ENCODE measurements at places on chromosomes 2 and 18.
A peak's percentile ranks its signal among the peaks of the same experiment; 100 is the strongest.

GRCh38 chr18:70301667-70302066 lies 12.8 kb downstream of the SOCS6 start:
- no peak for DNase-seq

GRCh38 chr2:9378433-9379390 lies 44.6 kb downstream of the ITGB1BP1 start:
- DNase-seq = peak; percentile 89

DNA sequence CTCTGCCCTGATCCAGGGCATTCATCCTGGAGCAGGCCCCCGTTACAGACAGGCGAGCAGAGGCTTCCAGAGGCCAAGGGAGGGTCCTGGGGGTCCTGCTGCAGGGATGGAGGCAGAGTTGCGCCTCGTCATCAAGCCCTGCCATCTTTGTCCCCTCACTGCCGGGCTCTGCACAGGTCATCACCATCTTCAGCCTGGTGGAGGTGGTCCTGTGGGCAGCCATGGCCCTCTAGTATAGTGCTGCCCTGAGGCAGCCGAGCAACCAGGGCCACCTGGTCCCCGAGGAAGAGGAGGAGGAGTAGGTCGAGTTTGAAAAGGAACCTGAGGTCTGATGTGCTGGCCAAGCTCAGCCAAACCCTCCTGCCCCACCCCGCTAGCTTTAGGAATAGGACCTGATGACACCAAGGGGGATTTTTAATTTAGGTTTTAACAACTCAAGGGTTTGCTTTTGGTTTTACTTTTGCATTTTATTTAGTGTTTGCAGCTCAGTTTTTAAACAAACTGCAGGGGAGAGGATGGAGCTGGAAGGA lies 8.8 kb upstream of the ALPI start:
- DNase-seq = no peak

DNA sequence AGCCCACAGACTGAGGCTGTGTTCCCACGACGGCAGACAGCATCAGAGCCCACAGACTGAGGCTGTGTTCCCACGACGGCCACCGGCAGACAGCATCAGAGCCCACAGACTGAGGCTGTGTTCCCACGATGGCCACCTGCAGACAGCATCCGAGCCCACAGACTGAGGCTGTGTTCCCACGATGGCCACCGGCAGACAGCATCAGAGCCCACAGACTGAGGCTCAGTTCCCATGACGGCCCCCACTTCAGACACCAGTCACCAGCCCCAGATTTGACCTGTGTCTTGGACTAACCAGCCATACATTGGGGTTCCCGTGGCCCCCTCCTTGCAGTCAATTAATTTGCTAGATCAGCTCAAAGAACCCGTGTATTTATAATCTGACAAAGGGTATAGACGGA lies 57.8 kb upstream of the SNTG2 start:
- no peak for DNase-seq

DNA sequence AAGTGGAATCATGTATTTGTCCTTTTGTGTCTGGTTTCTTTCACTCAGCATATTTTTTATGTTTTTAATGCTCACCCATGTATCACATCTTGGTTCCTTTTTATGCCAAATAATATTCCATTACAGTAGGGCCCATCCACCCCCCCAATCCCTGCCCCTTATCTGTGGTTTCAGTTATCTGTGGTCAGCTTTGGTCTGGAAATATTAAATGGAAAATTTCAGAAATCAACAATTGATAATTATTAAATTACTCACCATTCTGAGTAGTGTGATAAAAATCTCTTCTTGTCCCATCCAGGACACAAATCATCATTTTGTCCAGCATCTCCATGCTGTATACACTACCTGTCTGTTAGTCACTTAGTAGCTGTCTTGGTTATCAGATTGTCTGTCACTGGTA lies 66.7 kb downstream of the BIRC6 start:
- DNase-seq = no peak

DNA sequence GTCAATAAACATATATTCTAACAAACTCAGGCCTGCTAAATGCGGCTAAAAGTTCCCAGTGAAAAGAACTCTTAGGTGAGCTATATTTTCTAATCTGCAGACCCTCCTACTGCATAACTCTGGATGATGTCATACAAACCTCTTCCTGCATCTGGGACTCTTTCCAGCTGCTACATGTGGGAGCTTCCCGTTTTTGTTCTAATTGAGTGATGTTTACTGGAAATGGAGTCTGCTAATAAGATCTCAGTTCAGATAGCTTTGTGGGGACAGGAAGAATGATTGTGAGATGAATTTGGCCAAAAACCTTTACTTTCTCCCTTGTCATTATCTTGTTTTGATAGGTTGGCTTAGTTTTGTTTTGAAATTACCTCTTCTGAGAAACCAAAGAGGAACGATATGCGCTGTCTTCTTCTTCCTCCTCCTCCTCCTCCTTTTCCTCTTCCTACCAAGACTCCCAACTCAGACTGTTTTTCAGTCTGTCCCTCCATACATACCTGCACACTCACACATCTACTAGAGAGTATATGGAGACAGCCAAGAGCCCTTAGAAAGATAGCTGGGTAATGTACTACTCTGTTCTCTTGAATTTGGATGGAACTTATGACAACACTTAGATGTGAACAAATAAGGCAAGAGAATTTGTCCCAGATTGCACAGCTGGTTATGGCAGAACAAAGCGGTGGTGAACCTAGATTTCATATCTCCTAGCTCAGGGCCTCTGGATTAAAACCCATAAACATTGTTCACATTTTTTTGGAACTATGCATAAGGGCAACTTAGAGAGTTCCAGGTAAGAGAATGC lies 39.8 kb upstream of the AAK1 start:
- DNase-seq = no peak

- no peak for DNase-seq
These were observed 62.9 kb upstream of the ZEB2 start for GRCh38 chr2:144582651-144583380.

DNA sequence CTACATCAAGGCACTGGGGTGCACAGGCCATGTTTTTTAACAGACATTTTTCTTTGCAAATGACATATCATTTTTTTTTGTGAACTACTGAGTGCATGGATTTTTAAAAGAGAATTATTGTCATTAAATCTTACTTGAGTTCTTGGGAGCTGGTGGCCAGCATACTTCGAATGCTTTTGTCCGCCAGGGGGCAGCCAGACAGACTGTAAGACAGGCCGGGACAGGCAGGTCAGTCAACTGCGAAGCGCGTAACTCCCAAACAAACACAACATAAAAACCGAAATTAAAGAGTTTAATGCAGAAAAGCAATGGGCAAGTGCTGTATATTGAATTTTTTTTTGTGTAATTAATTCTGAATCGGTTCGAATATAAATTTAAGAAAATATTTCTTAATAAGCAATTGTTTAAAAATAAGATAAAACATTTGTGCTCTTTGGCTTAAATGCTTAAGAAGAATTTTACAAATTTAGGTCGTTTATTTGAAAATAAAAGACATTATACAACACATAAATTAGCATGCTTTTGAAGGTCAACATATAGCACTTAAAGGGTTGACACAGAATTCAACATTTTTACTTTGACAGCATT lies 142.2 kb upstream of the PXDN start:
- peak; percentile 74 for DNase-seq

GRCh38 chr2:18551623-18552022 lies 8.8 kb downstream of the RDH14 start:
- DNase-seq = no peak

- no peak for DNase-seq
These were observed 97.3 kb downstream of the ARL6IP6 start for GRCh38 chr2:152815634-152816257.

- DNase-seq = no peak
These were observed 96.3 kb downstream of the UPP2 start for GRCh38 chr2:158197940-158198339.

GRCh38 chr2:30915486-30915885 lies 108.2 kb upstream of the CAPN13 start:
- no peak for DNase-seq

DNA sequence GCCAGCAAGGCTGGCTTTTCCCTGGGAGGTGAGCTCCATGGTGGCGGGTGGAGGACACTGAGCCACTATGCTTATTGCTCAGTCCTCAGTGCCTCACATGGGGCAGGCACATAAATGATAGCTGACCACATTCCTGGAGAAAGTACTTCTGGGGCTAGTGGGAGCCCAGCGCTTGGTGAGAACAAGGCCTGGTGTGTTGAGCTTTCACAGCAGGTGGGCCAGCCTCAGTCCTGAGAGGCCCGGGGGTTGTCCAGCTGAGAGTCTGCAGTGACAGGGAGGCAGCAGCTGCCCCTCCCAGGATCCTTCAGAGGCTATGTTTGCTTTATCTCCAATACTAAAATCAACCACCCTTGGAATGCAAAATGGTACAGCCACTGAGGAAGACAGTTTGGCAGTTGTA lies 217.7 kb downstream of the ZBTB7C start:
- no peak for DNase-seq

DNA sequence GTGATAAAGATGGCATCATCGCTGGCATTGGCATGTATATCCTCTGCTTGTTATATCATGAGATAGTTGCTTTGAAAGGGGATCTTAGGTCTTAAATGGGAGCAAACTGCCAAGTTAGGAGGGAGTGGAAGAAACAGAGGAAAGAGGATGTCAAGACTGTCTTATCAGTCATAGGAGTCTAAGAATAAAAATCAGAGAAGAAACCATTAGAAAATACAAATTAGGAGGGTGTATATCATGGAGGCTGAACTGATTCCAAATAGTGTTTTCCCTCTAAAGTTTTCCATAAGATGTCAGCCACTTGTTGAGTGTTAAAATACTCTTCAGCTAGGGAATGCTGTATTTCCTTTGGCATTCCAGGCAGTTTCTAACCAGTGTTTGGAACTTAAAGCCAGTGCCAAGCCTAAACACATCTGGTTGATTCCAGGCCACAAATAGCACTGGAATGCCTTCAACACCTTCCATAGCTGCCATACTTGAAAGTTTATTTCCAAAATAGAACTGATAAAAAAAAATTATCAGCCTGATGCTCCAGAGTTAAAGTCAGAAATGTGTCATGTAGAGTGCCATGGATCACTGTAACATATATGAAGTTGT lies 129.4 kb downstream of the ZEB2 start:
- no peak for DNase-seq

- no peak for DNase-seq
These were observed 602.9 kb downstream of the NYAP2 start for GRCh38 chr2:226002438-226002837.

DNA sequence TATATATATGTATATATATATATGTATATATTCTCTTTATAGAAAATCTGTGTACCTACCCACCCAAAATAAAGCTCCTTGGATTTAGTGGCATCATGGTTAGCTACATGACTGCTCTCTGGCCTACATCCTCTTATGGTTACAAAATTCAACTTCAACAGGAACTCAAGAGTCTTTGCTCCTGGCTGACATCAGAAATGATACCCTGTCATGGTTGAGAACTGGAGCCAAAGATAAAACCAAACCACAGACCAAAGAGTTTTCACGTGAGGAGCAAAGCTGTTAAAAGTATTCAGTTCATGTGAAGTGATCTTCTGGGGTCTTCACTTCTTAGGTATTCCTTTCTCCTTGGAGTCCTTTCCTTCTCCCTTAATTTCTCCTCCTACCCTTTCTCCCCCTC lies 476.3 kb downstream of the SOX11 start:
- DNase-seq = no peak

GRCh38 chr2:163182764-163183354 lies 344.3 kb upstream of the KCNH7 start:
- no peak for DNase-seq

DNA sequence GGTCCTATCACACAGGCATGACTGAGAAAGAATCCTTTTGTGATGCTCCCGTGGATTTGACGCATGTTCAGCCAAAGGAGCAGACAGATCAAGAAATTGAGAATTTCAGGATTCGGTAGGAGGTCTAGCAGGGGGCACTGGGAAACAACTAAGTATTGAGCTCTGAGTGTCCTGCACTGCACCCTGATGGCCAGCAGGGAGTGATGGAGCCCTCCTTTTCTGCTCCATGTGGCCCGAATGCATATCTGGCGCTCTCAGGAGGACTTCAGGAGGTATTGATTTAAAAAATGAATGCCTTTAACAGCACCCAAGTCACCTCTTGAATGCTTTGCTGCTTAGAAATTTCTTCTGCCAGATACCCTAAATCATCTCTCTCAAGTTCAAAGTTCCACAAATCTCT lies 58.0 kb downstream of the ZNF519 start:
- no peak for DNase-seq

GRCh38 chr18:62452280-62452831 lies 70.5 kb upstream of the ZCCHC2 start:
- DNase-seq = no peak

DNA sequence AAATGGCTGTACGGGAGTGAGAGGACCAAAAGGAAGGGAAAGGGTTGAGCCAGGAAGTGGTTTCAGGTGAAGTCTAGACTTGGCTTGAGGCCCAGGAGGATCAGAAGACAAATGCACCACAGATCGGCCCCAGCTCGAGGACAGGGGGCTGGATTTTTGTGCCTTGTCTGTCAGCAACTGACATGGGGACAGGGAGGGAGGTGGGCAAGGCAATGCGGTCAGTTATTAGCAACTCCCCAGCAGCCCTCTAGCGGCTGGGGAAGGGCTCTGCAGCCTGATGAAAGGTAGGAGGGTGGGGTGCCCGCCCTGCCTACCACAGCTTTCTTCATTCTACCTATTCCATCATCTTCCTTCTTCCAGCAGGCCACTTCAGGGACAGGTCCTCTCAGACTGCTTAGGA lies 50.0 kb downstream of the CPO start:
- DNase-seq = peak; percentile 23

DNA sequence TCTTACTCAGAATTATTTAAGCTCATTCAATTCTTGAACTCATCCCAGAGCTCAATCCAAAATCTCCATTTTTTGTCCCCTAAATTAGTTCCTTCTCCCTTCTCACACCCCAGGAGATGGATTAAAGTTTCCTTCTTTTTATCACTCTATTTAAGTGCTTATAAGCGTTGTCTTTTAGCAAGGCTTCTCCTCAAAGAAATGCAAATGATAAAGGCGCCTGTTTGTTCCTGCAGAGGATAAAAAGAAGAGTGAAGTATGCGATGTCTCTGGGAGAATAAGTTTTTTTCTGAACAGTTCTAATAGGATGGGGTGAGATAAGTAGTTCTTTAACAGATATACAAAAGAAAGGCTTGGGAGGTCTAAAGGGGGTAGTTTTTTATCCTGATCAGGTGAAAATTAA lies 303.3 kb downstream of the CNTNAP5 start:
- no peak for DNase-seq

- no peak for DNase-seq
These were observed 311.2 kb downstream of the LPIN1 start for GRCh38 chr2:12057436-12058166.

- DNase-seq = no peak
These were observed 499.9 kb downstream of the SLC4A3 start for GRCh38 chr2:220127311-220127710.

DNA sequence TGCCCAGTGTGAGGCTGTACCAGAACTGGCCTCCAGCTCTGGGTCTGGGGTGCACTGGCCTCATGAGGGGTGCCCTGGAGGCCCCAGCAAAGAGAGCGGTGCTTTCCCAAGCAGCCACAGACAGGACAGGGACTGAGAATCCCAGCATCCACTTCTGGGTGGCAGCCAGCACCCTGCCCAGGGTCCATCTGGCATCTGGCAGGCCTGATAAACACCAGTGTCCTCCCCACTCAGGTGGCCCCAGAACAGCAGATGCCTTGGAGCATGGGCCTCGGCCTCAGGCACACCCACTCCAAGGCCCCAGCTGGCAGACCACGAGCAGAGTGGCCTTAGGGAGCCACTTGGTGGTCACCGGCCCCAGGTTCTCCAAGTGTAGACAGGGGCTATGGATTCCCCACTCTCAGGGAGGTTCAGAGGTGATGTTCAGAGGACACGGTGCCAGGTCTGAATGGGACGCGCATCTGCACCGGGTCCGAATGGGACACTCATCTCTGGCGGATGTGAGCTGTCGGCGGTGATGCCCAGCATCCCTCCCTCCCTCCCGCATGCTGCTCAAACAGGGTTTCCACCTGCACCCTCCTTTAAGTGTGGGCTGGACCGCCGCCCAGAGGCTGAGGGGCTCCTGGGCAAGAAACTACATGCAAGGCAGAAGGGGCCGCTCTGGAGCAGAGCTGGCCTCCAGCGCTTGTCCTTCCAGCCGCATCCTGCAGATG lies 82.2 kb upstream of the GPC1 start:
- no peak for DNase-seq

All from NCI-H446 (cell line).